ENCODE measurements at places on chromosomes 5 and 9.

- DNase-seq: no peak
Measured at GRCh38 chr5:81751836-81752643, 1.1 kb upstream of the SSBP2 start.

DNA sequence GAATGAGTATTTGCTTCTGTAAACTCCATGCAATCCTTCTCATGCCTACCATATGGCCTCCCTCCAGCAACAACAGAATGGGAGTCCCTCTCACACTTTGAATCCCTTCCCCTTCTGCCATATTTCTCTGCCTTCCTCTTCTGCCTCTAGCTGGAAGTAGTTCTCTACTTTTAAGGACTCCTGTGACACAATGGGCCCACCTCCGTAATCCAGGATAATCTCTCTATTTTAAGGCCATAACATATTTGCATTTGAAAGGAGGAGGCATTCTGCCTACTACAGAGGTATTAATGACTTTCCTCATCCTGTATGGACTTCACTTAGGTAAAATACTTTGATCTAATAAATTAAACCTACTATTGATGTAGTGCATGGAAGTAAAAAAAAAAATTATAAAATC lies 155.4 kb upstream of the ITGA1 start:
- no peak for DNase-seq

- no peak for DNase-seq
Measured at GRCh38 chr5:143573568-143574170, 170.2 kb upstream of the NR3C1 start.

DNA sequence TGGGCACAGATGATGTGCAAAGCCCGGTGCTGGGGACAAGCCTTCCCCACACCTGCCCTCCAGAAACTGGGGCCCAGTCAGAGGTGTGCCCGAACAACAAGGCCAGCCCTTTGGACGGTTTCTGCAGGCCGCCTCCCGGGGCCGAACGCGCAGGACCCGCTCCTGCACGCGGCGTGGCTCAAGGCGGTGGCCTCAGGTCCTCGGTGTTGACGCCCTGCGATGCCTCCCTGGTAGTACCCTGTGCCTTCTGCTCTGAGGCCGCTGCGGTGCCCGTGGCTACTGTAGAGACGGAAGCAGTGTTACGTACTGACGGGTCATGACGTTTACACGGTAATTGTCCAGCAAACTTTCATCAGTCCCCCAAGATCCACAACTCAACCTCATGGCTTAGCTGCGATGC lies 33.5 kb upstream of the FANCC start:
- no peak for DNase-seq

DNA sequence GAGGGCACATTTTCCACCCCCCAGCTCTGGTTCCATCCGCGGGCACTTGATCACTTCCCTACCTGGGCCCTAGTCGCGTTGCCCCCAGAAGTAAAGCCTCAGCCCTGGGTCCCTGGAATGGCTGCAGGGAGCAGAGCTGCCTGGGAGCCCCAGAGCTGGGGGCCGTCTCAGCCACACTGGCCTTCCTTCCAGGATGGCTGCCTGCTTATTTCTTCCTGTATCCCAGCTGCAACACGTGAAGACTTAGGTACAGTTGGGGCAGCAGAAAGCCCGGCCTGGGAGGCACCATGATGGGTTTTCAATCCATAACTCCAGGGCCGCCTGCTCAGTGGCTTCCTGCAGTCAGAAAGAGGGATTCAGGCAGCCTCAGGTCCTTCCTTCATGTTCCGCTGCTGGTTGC lies 232.3 kb downstream of the IRX2 start:
- no peak for DNase-seq

DNA sequence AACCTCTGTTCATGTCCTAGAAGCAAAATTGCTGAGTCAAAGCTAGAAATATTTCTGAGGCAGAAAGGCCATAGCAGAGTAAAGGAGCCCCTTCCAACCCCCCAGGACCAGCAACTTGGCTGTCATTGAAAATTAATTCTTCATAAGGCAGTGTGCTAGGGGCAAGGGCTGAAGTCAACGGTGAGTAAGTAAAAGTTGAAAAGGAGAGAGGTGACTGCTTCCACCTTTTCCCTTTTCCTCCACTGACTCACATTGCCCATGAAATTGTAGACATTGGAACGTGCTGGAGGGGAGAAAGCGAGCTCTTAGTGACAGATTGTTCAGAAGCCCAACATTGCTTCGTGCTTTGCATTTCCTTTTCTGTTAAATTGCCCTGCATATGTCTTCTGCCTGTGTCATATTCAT lies 19.1 kb downstream of the GLRA1 start:
- no peak for DNase-seq

- DNase-seq: no peak
Measured at GRCh38 chr9:95363051-95363841, 45.7 kb upstream of the FANCC start.

DNA sequence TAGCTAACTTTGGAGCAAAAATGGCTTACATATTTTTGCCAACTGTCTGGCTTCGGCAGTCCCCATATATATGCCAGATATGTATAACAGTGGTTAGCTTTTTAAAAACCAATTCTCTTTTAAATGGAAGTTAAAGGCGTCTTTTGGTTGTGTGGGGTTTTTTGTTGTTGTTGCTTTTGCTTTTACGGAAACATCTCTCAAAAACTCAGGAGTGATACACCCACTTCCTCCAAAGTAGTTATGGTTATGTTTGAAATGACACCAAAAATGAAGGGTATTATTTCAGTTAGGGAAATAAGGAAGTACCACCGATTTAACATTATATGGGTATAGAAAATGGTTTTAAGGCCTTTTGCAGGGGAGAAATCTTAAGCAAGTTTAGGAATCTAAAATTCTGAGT lies 2.3 kb downstream of the CNOT8 start:
- no peak for DNase-seq

- no peak for DNase-seq
Measured at GRCh38 chr5:142262683-142263082, 62.1 kb downstream of the SPRY4 start.

- no peak for DNase-seq
Measured at GRCh38 chr5:8851101-8851500, 694.8 kb downstream of the SEMA5A start.

DNA sequence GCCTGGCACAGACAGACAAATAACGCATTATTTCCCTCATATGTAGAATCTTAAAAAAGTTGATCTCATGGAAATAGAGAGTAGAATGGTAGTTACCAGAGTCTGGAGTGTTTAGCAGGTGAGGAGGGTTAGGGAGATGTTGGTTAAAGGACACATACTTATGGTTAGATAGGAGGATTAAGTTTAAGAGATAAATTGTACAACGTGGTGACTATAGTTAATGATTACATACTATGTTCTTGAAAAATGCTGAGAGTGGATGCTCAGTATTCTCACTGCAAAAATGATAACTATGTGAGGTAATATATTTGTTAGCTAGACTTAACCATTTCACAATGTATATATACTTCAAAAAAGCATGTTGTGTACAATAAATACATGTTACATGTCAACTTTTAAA lies 38.0 kb downstream of the CERT1 start:
- DNase-seq: no peak

DNA sequence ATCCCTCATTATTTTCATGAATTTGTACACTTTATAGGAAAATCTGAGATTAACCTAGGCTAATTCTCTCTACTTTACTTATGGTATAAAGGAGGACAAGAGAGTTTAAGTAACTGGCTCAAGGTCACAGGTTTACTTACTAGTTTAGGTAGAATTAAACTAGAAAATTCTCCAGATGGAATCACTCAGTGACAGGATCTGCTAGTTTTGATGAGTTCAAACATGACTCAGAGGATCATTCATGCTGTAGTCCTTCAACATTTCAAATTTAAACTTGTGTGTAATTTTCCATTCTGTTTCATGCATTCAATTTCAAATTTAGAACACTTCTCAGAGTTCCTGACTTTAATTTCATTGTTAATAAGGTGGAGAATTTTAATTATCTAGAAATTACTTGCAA lies 485.7 kb upstream of the TUSC1 start:
- no peak for DNase-seq

- DNase-seq: no peak
Measured at GRCh38 chr5:110785356-110785755, 46.5 kb downstream of the SLC25A46 start.

DNA sequence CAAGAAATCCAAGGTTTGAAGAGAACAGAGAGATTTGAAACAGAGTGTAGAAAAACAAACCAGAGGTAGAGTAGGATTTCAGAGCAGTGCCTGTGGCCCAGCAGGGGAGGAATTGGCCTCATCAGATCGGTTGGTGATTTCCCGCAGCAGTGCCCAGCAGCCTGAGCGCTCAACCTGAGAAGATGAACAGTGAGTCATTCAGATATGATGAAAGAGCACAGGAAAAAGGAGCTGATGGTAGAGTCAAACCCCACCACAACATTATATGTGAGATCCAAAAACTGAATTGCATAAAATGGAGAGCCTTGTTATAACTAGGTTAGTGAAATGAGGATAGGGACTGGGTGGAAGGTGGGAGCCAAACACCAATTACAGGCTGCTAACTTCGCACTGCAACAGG lies 248.9 kb downstream of the PIK3R1 start:
- no peak for DNase-seq

DNA sequence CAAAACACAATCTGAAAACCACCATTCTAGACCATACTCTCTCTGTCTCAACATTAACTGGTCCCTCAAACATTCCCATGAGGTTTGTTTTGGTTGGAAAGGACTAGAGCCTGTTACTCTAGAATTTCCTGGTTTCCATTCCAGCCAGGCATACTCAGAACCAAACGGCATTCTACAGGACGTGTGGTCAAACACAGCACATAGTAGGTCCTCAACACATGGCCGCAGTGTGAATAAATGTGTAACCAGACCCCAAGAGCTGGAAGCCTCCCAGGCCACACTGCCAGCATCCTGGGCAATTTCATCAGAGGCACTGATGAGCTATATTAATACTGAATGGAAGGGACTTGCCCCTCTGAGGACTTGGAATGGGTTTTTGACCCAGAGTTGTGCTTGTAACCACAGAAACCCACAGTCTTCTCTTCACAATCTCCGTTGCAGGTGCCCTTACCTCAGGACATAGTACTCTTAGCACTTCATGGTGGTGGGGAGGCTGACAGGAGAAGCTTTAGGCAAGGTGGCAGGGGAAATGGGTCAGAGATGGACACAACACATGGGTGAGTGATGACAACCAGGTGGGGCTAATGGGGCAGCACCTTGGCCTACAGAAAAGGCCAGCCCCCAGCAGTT lies 66.0 kb downstream of the ZNF366 start:
- no peak for DNase-seq

- DNase-seq: no peak
Measured at GRCh38 chr5:117713585-117714198, 1139.1 kb upstream of the SEMA6A start.

- DNase-seq: no peak
Measured at GRCh38 chr9:27590651-27591050, 17.4 kb upstream of the C9orf72 start.

GRCh38 chr5:102863058-102863457 lies 108.0 kb downstream of the PAM start:
- DNase-seq: no peak

GRCh38 chr9:30591461-30591860 lies 1793.0 kb upstream of the ACO1 start:
- DNase-seq: no peak

- DNase-seq: no peak
Measured at GRCh38 chr9:83147315-83148149, 84.6 kb upstream of the RASEF start.

- DNase-seq: no peak
Measured at GRCh38 chr9:29456940-29457339, 1883.7 kb upstream of the C9orf72 start.

GRCh38 chr9:98375138-98375726 lies 119.8 kb upstream of the TBC1D2 start:
- no peak for DNase-seq

DNA sequence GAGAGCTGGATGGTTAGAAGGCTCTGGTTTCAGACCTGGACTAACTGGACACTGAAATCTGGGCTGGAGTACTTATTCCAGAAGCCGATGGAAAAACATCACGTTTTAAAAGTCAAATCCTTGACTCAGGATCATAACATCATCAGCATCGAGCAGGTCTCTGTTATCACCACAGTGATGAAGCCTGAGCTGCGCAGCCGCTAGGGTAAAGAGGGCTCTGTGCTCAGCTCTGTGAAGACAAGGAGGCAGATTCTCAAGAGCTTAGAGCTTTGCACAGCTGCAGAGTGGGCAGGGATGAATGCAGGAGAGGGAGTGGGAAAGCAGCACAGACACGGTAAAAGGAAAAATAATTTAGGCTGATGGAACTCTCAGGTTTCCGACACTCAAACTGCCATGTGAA lies 208.8 kb upstream of the TAS2R1 start:
- no peak for DNase-seq

- no peak for DNase-seq
Measured at GRCh38 chr9:20760246-20760891, 76.3 kb downstream of the FOCAD start.

DNA sequence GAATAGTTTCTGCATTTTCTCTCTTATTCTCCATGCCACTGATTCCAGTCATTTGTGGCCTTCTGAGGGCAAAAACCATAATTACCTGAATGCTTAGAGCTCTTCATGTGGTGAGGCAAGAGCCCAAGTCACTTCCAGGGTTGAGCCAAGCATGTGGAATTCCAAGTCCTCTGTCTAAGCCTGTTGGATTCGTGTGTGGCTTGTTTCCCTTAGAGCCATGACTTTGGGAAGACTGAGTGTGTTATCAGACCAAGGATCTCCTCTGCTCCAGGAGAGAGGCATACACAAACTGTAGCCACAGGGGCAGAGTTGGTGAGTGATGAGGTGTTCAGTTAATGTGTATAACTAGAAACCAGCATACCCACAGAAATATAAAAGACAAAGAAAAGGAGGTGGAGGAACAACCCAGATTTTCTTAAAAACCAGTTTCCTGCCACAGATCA lies 27.1 kb downstream of the SLC22A5 start:
- DNase-seq: no peak

- DNase-seq: no peak
Measured at GRCh38 chr5:139683295-139684271, 35.4 kb downstream of the CXXC5 start.

GRCh38 chr5:135973323-135974020 lies 18.7 kb upstream of the LECT2 start:
- no peak for DNase-seq

DNA sequence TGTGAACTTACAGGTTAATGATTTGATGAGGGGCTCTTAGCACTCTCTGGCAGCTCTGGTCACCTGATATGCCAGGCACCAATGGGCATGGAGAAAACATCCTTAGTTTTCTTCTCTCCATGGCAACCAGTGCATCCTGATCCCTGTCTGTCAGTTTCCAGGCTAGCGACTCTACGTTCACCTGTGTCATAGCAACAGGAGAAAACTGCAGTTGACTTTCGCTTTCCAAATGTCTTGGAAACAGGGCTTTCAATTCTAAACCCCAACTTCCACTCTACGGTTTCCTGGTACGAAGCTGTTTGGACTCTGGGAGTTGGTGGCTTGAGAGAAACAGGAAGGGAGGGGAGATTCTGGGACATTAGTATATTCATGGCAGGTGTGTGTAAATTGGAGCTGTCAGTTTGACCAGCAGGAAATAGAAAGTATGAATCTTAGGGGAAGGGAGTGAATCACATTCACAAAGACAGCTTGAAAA lies 74.4 kb downstream of the SLC28A3 start:
- no peak for DNase-seq

- DNase-seq: no peak
Measured at GRCh38 chr5:91403438-91403837, 20.3 kb upstream of the ARRDC3 start.
